ENCODE measurements at places on chromosomes 6 and 20. TPM values are rescaled to one million over a fixed set of nuclear protein-coding genes. Genes with fewer than 3 reads are reported as not detected.

DNA sequence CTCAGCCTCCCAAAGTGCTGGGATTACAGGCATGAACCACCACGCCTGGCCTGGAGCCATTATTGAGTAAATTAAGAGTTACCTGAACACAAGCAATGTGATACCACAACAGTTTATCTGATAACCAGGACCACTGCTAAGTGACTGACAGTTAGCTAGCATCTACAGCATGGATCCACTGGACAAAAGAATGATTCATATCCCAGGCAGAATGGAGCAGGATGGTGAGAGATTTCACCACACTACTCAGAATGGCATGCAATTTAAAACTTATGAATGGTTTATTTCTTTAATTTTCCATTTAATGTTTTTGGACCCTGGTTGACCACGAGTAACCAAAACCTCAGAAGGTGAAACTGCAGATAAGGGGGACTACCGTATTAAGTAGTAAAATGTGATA is 48.6 kb downstream of the RALGAPA2 start:
- peak; percentile 3 for DNase-seq
- H3K4me3 ChIP-seq: no peak overlapping the region
- H3K36me3 ChIP-seq: peaks cover 6% of the 10 kb centered on the region
- no peaks in the 10 kb centered on the region for H3K4me1 ChIP-seq
- no peak overlapping the region for H3K27ac ChIP-seq

- DNase-seq: no peak
- H3K36me3 ChIP-seq: no peaks in the 10 kb centered on the region
- H3K27ac ChIP-seq: no peak overlapping the region
- H3K4me1 ChIP-seq: no peaks in the 10 kb centered on the region
- H3K4me3 ChIP-seq: no peak overlapping the region
Observed at GRCh38 chr6:65546894-65547293, 160.1 kb downstream of the EYS start.

- no peak overlapping the region for H3K4me3 ChIP-seq
- H3K27me3 ChIP-seq: no peaks in the 10 kb centered on the region
- no peaks in the 10 kb centered on the region for H3K4me1 ChIP-seq
Observed at GRCh38 chr20:59955131-59955796, 3.0 kb upstream of the CDH26 start.

DNA sequence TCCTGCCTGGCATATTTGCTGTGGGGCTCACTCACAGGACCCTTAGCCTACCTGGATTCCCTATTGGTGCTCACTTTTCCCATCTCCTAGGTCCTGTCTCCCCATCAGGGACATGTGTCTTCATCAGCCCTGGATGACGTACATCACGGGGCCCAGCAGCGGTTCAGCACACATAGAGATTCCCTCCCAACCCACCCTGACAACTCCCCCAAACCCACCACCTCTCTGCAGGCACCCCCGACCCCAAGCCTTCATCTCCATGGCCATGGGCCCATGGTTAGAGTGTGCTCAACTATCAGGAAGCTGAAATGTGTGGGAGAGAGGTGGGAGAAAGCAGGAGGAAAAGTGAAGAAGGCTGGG is 25.4 kb upstream of the SPDEF start:
- H3K27me3 ChIP-seq: no peaks in the 10 kb centered on the region
- H3K4me1 ChIP-seq: peaks cover 16% of the 10 kb centered on the region
- peaks cover 10% of the 10 kb centered on the region for H3K36me3 ChIP-seq
- H3K4me3 ChIP-seq: no peak overlapping the region

C6orf15 gene
- not detected for total RNA-seq

DNA sequence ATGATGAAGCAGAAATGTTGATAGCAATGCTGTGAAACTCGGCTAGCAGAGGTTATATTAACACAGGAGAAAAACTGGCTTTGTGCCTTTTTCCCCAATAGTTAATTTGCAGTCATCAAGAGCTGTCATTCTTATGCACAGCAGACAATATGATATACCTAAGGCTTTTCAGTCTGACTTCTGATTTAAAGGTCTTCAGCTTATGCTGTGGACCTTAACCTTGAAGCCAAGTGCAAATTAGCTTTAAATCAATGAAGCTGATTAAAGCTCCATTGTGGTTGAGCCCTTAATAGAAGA is 171.6 kb upstream of the ID4 start:
- no peak overlapping the region for H3K27ac ChIP-seq
- no peak overlapping the region for H3K4me3 ChIP-seq
- DNase-seq: no peak
- H3K4me1 ChIP-seq: no peaks in the 10 kb centered on the region
- no peaks in the 10 kb centered on the region for H3K36me3 ChIP-seq

- H3K4me3 ChIP-seq: no peak overlapping the region
- no peaks in the 10 kb centered on the region for H3K36me3 ChIP-seq
- no peaks in the 10 kb centered on the region for H3K4me1 ChIP-seq
- peaks cover 35% of the 10 kb centered on the region for H3K27me3 ChIP-seq
- H3K27ac ChIP-seq: no peak overlapping the region
Observed at GRCh38 chr6:126526547-126526946, 186.6 kb downstream of the CENPW start.

ZHX3 gene
- 34.1 TPM for total RNA-seq

GRCh38 chr6:43668151-43669028 is 19.2 kb downstream of the MRPS18A start:
- peak overlapping the region; percentile 71 for H3K27ac ChIP-seq
- H3K4me3 ChIP-seq: no peak overlapping the region
- H3K36me3 ChIP-seq: peaks cover 41% of the 10 kb centered on the region
- H3K4me1 ChIP-seq: peaks cover 28% of the 10 kb centered on the region
- peak; percentile 67 for DNase-seq

SOX4 gene
- total RNA-seq: 12.9 TPM

DNA sequence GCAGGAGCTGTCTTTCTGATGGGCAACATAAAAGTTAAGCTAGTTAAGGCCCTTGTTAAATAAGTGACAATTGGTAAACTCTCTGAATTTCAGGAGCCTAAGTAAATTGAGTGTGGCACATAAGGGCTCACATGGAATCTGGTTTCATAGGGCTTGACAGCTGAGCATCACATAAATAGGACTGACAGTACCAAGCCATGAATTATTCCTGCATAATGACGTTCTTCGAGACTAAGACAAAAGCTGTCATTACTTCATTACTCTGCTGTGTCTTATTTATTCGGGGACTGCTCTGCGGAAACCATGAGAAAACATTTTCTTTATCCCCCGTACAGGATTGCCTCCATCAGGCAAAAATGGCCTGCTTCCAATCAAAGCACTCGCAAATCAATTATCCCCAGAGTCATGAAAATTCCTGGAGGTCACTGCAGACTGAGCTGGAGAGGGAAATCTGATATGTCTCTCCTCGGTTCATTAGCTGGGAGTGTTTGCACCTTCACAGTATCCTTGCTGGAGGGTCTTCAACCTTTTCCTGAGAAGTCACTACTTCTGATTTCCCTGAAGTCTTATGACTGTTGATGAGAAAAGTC is 311.4 kb downstream of the CDH26 start:
- no peaks in the 10 kb centered on the region for H3K4me1 ChIP-seq
- DNase-seq: no peak
- no peak overlapping the region for H3K4me3 ChIP-seq
- H3K27me3 ChIP-seq: peaks cover 12% of the 10 kb centered on the region
- no peaks in the 10 kb centered on the region for H3K36me3 ChIP-seq

DNA sequence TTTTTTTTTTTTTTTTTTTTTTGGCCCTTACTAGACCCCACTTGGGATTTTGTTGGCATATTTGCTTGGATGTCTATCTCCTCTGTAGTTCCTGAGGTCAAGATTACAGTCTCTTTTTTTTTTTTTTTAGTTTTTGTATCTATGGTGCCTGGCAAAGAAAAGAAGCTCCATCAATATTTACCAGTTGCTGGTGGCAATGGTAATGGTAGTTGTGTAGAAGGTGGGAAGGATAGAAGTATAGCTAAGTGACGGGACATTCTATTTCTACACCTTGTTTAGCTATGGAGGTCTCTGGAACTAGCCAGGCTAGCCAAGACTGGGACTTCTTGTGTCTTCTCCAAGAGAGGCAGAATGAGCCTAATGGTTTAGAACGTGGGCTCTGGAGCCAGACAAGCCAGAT is 42.2 kb upstream of the TNFAIP3 start:
- no peak overlapping the region for H3K4me3 ChIP-seq
- H3K36me3 ChIP-seq: peaks cover 9% of the 10 kb centered on the region
- H3K27me3 ChIP-seq: no peaks in the 10 kb centered on the region
- H3K4me1 ChIP-seq: peaks cover 42% of the 10 kb centered on the region
- no peak for DNase-seq

- H3K27ac ChIP-seq: no peak overlapping the region
- DNase-seq: no peak
- no peaks in the 10 kb centered on the region for H3K27me3 ChIP-seq
- H3K4me1 ChIP-seq: peaks cover 5% of the 10 kb centered on the region
Observed at GRCh38 chr6:107868867-107869611, 44.9 kb upstream of the SCML4 start.

- H3K4me1 ChIP-seq: peaks cover 39% of the 10 kb centered on the region
- no peak for DNase-seq
- H3K27ac ChIP-seq: no peak overlapping the region
- H3K36me3 ChIP-seq: peaks cover 6% of the 10 kb centered on the region
- H3K27me3 ChIP-seq: no peaks in the 10 kb centered on the region
Observed at GRCh38 chr6:156883497-156884252, 106.5 kb downstream of the ARID1B start.

DNA sequence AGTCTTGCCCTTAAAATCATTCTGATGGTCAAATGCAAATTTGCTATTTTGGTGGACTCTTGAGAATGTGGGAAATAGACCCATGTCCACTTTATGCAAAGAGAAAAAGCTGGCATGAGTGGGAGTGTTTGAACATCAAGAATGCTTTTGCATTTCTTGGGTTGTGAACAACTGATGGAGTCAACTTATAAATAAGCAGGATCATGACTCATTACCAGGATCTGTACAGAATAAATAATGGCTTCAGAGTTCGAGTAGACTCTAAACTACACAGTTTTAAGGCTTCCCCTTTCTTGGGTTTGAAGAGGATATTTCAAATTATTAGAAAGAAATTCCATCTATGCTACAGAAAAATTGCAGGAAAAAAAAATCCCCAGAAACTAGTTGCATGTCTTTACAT is 195.5 kb downstream of the EYA4 start:
- no peaks in the 10 kb centered on the region for H3K4me1 ChIP-seq
- H3K27me3 ChIP-seq: peaks cover 99% of the 10 kb centered on the region
- no peak for DNase-seq
- no peak overlapping the region for H3K27ac ChIP-seq

DNA sequence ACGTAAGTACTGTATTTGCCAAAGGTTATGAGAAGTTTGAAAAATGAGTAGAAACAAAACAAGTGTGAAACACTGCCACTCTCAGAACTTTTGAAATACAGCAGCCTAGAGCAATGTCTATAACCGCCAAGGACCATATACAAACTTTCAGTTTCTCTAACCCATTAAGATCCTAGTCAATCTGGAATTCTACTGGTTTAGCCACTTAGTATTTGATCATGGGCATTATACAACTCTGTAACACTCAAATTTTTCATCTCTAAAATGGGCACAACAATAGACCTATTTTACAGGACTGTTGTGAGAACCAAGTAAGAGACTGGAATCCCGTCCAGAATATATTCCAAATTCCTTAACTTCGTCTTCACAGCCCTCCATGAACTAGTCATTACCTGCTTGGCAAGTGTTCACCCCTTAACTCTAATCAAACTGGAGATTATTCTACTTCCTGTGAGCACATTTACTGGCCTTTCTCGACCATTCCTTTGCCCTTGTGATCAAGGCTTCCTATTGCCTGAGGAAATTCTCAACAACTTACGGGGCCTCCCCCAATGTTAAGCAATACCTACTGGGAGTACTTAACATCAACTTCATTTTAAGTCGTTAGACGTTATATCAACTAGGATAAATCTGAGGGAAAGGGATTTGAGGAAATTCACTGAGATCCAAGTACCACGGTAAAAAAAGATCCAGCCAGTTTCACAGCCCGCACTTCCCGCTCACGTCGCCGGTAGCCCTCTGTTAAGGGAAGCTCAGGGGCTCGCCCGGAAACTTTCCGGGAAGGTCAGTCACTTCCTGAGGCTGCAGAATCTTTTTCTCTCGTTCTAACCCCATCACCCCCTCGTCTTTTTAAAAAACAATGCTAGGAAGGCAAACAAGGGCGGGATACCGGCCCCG is 1.1 kb downstream of the EIF2S2 start:
- peak overlapping the region; percentile 98 for H3K27ac ChIP-seq
- no peaks in the 10 kb centered on the region for H3K27me3 ChIP-seq
- H3K36me3 ChIP-seq: peaks cover 43% of the 10 kb centered on the region
- peak; percentile 58 for DNase-seq
- peaks cover 38% of the 10 kb centered on the region for H3K4me1 ChIP-seq

- H3K27ac ChIP-seq: no peak overlapping the region
- DNase-seq: no peak
- H3K36me3 ChIP-seq: no peaks in the 10 kb centered on the region
Observed at GRCh38 chr20:35757098-35757705, 14.6 kb upstream of the PHF20 start.

LAMA2 gene
- total RNA-seq: 3.9 TPM

DNA sequence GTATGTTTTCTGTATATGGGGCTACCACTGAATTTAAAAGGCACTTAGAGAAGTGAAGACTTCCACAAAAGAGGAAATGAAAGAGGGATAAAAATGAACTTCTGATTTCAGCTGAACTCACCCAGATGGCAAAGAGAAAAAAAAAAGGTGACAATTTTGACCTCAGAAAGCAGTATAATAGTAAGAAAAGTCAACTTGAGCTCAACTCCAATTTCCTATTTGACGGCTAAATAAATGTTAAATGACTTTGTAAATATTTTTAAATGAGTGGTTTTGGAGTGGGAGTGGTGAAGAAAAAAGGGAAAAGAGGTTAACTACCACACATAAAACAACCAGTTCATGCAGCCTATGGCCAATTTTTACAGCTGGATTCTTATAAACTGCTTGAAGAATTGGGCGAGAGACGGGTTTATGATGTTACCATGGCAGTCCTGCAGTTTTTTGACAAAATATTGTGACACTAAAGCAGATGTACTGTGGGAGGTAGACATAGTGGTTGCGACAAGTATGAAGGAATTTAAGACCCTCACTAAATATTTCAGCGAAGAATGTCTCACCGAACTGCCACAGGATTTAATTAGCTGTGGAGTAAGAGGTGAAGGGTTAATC is 49.8 kb upstream of the ADTRP start:
- no peak for DNase-seq
- H3K36me3 ChIP-seq: no peaks in the 10 kb centered on the region
- no peak overlapping the region for H3K4me3 ChIP-seq
- peaks cover 4% of the 10 kb centered on the region for H3K4me1 ChIP-seq

ATP5F1E gene
- 69.7 TPM for total RNA-seq

DNA sequence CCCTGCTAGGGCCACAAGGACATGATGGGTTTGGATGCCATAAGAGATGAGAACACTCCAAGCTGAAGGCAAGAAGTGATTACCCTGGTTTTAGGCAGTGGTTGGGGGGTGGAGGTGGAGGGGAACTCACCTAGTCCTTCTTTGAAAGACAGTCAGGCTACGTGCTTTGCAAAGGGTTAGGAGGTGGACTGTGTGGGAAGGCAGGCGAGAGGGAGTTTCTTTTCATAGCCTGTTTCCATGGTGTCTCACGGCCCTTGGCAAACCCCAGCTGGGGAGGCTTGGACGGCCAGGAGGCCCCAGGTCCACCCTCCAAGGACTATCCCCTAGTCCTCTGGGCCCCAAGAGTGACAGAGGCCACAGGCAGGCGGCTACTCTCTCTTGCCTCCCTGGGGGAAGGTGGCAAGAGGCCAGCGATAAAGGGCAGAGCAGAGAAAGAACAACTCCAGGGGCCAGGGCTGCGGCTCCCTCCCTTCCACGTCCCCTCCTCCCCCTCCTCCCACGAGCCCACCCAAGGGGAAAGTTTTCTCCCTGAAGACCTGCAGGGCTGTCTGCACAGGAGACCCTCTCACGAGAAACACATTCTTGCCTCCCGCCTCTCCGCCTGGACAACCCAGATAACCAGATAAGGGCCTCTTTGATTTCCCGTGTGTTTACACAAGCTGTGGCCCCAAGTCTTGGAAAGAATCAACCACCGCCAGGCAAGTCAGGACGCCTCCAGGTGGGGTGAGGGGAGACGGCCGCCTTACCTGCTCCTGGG is 74.4 kb downstream of the NOL4L start:
- no peaks in the 10 kb centered on the region for H3K36me3 ChIP-seq
- no peak overlapping the region for H3K4me3 ChIP-seq
- no peaks in the 10 kb centered on the region for H3K4me1 ChIP-seq

RIMS4 gene
- not detected for total RNA-seq

FOXO3 gene
- total RNA-seq: 53.0 TPM

All from MCF 10A (cell line).